ENCODE measurements at places on chromosomes 7 and 10.

- peak; percentile 48 for DNase-seq
These were observed 248.9 kb downstream of the COBL start for GRCh38 chr7:51067757-51068156.

- peak; percentile 6 for DNase-seq
These were observed 581 bp downstream of the PTPRZ1 start for GRCh38 chr7:121873289-121874194.

DNA sequence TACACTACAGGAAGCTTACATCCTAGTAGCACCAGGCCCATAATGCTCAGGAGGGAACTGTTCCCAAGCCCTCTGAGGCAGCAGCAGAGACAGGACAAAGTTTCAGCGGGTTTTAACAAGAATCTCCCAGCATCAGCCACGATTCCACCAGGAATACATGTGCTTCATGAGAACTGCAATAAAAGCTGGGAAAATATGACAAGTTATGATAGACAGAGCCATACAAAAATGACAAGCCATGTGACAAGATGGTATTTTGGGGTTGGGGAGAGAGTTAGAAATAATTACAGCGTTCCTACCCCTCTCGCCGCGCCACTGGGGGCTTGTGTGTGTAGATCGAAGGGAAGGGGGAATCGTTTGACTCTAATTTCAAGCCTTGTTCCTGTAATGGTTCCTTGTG, 112.7 kb upstream of the CTBP2 start:
- DNase-seq: no peak

GRCh38 chr10:49174261-49174925, 13.8 kb downstream of the TMEM273 start:
- no peak for DNase-seq

- no peak for DNase-seq
These were observed 339.8 kb upstream of the LRRTM3 start for GRCh38 chr10:66586073-66586472.

DNA sequence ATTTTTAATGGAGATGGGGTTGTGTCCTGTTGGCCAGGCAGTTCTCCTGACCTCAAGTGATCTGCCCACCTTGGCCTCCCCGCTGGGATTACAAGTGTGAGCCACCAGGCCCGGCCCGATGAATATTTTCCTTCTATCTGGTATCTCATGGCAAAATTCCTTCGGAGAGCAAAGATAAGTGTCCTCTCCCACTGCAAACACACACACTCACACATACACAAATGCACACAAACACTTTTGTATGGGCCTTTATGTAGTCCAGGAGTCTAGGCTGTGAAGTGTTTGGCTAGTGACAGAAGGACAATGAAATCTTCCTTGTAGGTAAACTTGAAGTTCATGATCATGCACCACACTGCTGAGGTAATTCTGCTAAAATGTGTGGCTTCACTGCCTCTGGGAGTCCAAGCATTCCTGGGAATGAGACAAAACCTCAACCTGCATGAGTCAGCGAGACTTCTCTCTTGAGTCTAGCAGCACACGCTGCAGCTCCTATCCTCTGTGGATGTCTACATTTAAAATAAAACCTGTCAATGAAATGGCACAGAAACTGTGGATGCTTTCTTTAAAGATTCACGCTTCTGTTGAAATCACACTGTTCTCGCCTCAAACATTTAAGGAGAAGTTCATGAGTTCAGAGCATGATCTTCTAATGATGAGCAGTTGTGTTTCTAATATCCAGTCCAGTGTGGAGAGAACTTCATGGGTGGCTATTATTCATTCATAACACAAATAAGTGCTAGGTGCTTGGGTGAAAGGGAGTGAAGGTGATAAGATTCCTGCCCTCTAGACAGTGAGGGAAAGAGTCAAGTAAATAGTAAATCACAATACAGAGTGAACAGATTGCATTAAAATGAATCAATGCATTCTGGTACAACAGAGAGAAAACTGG, 96.5 kb downstream of the NRP1 start:
- DNase-seq: no peak

Data from KG1 (cell line).